ENCODE measurements at places on chromosomes 3 and 15.
A peak's percentile ranks its signal among the peaks of the same experiment; 100 is the strongest.

DNA sequence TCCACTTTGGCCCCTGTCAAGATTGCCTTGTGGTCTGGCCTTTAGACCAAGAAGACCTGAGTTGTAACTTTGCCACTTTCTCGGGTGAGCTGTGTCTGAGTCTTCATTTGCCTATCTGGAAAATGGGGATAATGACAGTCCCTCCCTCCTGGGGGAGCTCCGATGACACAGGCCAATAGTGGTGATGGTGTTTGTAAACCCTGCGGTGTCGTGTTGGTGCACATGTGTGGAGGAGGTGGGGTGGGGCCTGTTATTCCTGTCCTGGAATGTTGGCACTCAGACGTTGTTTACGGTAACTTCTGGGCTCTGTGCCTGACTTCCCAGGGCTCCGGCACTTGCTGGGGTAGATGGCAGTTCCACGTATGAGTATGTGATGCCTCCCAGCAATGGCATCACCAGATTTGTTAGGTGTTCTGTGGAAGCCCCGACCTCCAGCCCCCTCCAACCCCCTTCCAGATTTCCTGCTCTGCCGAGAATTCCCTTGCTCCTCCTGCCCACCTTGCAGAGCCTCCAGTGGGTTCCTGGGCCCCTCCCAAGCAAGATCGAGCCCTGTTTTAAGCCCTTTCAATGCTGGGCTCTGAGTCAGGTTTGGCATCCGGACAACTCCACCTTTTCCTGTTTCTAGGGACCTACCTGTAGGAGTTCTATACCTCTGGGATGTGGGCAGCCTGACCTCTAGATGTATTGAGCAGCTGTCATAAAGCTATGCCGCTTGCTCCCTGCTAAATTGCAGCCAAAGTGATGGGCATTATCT lies 31.4 kb downstream of the HRH1 start:
- peak; percentile 66 for DNase-seq

GRCh38 chr15:28921336-28921735 lies 35.6 kb downstream of the APBA2 start:
- DNase-seq = no peak

- peak; percentile 7 for DNase-seq
These were observed 338.3 kb upstream of the ZNF385D start for GRCh38 chr3:22089284-22089683.

DNA sequence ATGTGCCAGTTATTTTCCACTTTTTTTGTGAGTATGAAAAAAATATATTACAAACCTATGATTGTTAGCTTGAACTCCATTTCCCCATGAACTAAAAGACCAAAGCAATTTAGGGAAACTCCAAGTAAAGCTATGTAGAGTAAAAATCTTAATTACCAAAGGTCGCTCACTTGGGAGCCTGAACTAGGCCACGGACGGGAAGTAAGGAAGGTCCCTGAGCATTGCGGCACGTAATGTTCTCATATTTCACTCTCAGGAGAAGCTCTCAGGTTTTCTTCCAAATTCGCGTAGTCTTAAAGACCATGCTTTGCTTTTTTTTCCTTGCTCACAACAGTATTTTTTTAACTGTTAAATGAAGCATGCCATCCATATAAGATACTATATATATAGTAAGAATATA lies 215.3 kb upstream of the RARB start:
- no peak for DNase-seq

- no peak for DNase-seq
These were observed 126.2 kb downstream of the KLF13 start for GRCh38 chr15:31452595-31453557.

GRCh38 chr15:76451540-76451939 lies 115.0 kb downstream of the ISL2 start:
- no peak for DNase-seq

GRCh38 chr15:92415639-92416297 lies 22.1 kb downstream of the ST8SIA2 start:
- no peak for DNase-seq

DNA sequence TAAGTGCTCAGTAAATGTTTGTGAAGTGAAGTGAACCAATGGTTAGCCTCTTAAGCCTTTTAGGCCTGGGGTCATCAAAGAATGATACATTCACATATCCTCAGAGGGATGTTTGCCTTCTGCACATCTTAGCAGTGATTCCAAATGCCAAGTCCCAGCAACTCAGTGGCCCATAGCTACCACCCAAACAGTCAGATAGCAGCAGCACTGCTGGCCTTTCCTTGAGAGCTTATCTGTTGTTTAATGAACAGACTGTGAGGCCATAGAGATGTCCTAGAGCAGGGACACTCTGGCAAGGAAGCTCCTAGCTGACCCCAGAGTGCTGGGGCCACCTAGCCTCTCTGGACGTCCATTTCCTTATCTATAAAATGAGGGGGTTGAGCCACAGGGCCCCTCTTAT lies 86.8 kb downstream of the CYP19A1 start:
- DNase-seq = no peak

DNA sequence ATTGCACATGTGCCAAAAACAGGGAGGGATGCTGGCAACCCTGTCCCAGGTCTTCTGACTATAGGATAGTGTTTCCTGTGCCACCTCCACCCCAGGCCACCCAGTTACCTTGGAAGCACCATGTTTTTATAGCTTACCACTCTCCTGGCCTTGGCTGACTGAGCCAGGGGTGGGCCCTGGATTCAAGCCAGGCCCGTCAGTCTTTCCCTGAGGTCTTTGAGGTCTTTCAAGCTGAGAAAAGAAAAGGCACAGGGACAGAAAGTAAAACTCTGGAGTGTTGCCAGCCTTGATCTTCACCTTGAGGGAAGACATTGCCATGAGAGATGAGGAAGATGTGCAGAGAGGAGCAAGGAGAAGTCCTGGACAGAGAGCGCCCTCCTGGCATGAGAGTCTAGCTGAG lies 46.3 kb downstream of the SYNM start:
- no peak for DNase-seq

DNA sequence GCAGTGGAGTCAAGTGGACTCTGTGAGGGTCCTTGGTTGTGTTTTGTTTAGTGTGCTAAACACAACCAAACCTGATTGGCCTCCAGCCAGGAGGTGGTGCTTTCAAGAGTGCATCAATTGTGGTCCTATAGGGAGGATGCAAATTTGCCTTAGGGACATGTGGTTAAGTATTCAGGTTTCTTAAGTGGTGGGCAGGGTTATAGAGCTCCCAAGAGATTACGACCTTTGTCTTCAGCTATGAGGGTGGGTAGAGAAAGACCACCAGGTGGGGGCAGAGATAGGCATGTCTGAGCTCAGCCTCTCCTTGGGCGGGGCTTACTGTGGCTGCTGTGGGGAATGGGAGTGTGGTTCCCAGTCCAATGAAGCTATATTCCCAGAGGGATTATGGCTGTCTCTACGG lies 186.6 kb downstream of the SQOR start:
- no peak for DNase-seq

- DNase-seq = no peak
These were observed 147.0 kb upstream of the POU1F1 start for GRCh38 chr3:87423336-87423735.

GRCh38 chr15:80689716-80690115 lies 5.4 kb upstream of the ABHD17C start:
- peak; percentile 48 for DNase-seq

DNA sequence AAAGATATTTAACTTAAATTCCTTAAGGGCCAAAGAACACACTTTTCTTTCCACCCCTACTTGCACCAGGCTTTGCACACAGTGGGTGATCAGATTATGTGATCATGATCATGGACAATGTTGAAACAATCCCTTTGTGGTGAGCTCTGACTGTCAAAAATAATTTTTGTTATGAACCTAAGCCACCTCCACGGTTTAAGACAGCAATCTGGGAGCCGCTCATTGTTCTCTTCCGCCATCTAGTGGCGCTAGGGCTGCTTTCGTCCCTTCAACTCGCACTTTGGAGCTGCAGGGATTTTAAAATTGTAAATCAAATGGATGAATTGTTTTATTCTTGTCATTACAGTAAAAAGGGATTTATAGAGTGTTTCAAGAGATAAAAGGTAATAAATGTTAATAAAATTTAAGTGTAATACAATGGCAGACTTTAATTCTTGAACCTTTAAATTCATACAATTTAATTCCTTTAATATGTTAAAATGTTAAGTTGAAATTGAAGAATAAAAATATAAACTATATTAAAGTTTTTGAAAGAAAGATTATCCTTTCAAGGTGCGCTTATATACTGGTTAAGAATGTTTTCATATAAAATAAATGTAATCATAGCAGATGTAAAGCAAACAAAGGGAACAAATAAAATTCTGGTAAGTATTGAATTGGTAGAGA lies 45.3 kb upstream of the ARL6 start:
- peak; percentile 57 for DNase-seq

DNA sequence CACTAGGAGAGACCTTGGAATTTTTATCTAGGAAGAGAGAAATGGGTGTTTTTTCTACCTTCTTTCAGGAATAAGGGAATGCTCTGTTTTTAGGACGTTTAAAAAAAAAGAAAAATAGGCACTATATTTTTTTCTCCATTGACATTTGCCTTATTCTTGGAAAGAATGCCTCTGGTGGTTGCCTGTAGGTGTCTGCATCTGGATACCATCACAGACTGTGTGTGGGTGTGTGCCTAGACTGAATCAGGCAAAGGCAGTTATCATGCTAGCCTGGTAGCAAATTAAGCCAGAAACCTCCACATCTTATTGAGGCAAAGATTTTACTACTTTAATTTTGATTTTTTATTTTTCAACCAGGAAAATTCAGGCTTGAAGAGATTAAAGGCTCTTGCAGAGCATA lies 513.6 kb upstream of the KCNMB2 start:
- DNase-seq = no peak

GRCh38 chr15:96088650-96089049 lies 241.8 kb upstream of the NR2F2 start:
- no peak for DNase-seq

GRCh38 chr15:50685976-50686468 lies 575 bp downstream of the TRPM7 start:
- peak; percentile 25 for DNase-seq

- DNase-seq = peak; percentile 32
These were observed 39.8 kb downstream of the TUBGCP4 start for GRCh38 chr15:43410572-43411214.

DNA sequence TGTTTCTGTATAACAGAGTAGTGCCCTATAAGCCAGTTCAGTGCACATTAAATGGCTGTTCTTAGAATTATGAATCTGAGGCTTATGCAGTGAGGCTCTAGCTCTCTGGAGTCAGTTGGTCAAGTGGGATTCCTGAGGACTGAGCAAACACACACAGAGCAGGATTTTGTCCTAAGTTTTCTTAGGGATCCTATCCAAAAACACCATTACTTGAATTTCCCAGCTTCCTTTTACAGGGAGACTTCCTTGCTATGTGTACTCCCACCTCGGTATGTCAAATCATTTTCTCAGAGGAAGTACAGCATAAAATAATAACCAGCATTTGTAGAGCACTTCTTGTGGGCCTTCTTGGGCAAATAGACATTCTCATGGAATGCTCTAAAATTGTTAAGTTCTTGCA lies 63.1 kb upstream of the GOLGA6B start:
- peak; percentile 12 for DNase-seq

DNA sequence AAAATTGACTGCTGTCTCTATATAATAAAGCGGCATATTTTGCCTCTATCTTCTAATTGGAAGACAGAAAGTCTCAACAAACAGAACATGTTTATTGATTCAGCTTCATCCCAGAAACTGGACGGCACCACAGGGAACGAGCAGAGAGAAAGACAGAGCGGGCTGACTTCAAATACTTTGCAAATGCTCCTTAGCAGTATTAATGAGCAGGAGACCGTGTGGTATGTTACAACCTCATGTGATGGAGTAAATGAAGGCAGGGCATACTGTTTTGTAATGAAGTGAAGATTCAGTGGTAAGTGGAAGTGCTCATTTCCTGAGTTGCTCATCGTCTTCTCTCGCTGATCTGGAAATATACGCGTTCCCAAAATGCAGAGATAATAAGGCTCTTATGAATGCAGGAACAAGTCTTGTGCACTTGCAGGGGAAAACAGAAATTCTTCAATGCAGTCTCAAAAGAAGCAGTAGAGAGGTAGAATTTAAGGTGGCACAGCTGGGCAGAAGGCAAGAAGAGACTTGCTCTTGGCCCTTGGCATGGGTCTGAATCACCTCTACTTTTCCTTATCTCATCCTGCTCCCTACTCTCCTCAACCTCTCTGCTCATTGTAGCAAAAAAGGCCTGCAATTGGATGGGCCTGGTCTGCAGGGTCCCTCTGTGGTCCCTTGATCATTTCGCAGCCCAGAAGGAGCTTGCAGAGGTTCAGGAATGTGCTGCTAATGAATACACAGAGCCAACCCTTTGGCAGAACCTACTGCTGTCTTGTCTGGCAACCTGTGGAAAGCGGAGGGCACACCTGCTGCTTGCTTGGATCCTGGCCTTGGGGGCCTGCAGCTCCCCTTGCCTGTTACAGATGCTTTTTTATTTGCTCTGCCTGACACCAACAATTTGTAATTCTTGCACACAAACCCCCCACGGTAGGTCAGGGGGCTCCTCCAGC lies 604.9 kb upstream of the CFAP20DC start:
- DNase-seq = no peak

GRCh38 chr3:13259831-13260230 lies 160.3 kb downstream of the NUP210 start:
- DNase-seq = no peak

- DNase-seq = no peak
These were observed 752.2 kb upstream of the CFAP20DC start for GRCh38 chr3:59802045-59802444.

DNA sequence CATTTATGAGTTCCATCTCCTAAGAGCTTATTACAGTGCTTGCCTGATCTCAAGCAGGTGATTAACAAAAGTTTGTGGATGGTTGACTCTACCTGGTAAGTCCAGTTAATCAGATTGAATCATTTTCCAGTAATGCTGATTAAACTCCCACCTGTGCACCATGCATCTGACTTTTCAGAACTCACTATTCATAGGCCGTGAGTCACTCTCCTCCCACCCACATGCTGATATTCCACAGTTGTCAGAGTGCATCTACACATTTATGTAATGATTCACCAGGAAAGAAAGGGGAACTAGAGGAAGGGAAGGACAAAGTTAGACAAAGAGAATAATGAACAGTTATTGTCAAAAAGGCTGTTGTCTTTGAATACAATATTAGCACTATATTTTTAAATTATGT lies 106.2 kb upstream of the UBE3A start:
- DNase-seq = no peak

DNA sequence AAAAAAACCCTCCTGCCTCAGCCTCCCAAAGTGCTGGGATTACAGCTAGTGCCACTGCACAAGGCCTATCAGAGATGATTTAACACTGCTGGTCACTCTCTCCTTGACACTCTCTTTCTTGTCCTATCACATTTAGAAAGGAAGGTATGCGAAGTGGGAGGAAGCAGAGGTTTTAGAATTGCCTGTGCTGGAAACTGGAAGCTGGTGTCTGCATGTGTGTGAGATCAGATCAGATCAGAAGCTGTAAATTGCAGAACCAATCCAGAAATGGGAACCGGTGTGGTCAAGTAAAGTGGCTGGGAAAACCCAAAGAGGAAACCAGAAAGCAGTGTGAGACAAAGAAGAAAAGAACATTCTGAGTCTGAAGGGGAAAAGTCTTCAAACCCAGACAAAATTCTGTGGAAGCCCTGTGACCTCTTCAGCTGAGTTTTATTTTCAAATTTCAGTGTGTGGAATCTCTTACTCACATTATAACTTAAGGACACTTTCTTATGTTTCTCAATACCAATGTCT lies 2.8 kb downstream of the EFHB start:
- no peak for DNase-seq

GRCh38 chr3:74001436-74001835 lies 376.7 kb upstream of the PDZRN3 start:
- no peak for DNase-seq
